ENCODE measurements at places on chromosomes 6 and 20.

DNA sequence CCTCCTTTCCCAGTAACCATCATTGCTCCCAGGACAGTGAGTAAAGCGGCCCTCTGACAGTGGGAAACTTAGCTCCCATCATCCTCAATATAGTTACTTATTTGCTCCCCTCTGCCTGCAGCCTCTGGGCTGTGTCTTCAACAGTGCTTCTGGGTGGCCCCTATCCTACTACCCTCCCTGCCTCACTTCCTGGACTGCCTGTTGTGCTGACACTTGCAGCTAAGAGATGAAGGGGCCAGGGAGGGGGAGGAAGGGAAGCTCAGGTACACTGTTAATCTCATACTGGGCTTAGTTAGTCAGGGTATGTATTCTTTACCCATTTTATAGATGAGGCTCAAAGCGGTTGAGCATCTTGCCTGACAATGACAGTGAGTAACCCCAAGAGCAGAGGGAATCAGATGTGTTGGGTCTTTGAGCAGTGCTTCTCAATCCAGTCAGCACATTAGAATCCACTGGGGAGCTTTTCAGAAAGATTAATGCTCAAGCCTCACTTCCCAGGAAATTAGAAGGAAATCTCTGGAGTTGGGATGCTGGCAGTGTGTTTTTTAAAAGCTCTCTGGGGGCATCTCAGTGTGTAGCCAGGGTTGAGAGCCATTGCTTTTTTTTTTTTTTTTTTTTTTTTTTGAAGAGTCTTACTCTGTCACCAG lies 27.1 kb upstream of the KCNK5 start:
- DNase-seq, result no peak

DNA sequence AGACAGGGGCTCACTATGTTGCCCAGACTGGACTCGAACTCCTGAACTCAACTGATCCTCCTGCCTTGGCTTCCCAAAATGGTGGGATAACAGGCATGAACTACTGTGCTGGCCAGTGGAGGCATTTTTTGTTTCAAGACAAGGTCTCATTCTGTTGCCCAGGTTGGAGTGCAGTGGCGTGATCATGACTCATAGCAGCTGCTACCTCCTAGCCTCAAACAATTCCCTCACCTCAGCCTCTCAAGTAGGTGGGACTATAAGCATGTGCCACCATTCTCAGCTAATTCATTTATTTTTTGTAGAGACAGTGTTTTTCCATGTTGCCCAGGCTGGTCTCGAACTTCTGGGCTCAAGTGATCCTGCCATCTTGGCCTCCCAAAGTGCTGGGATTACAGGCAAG lies 17.2 kb downstream of the ENPP3 start:
- DNase-seq, result no peak

- peak; percentile 96 for DNase-seq
These were observed 350.5 kb downstream of the PRL start for GRCh38 chr6:21946298-21946783.

DNA sequence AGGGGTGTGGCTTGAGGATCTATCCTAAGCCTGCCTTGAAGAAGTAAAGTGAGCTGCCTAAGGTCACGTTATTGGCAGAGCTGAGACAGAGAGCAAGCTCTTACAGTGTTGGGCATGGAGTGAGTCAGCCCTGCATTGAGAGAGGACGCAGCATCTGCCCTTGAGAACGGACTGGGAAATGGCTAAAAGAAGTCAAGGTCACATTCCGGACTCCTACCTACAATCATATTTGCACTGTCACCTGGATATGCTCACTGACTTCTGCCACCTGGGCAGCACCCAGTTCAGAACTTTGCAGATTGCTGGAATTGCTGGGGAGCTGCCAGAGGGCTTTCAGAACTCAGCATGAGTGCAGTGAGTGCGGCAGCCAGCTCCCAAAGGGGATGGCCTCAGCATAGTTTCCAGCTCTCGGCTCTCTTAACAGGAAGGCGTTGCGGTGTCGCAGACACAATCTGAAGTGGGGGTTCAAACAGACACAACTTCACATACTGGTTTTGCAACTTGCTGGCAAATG lies 199.3 kb upstream of the SGK1 start:
- peak; percentile 78 for DNase-seq

GRCh38 chr20:64065974-64066343 lies 3.0 kb downstream of the TCEA2 start:
- peak; percentile 92 for DNase-seq

DNA sequence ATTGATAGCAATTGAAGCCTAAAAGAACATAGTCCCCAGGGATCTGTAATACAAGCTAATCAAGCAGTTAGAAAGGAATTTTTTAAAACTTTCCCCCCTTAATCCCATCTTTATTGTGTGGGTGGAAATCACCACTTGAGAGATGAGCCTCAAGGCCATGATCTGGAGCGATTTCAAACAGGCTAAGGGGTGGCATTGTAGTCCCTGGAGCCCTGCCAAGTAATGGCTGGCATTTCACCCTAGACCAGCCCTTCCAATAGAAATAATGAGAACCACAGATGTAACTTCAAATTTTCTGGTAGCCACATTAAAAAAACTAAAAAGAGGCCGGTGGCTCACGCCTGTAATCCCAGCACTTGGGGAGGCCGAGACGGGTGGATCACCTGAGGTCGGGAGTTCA lies 46.9 kb downstream of the PRDM1 start:
- DNase-seq, result no peak
